Mesenteric fat pad (tissue), 1 donor: ENCODE measurements at places on chromosomes 12 and 14.

DNA sequence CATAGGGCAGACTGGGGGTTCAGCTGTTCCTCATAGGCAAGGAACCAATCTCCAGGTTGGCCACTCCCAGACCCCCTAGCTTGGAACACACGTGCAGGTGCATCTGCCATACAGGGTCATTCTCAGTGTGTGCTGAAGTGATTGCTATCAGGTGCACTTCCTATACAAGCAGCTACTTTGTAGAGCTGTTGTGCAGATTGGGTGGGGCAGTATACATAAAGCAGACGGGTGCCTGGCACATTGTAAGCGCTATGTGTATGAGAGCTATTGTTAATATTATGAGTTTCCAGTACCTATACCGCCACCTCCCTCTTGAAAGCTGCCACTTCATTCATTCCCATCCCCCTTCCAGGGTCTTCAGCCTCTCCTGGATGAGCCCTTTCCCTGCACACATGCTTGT lies 17.3 kb downstream of the IRF2BPL start:
- DNase-seq, result no peak

DNA sequence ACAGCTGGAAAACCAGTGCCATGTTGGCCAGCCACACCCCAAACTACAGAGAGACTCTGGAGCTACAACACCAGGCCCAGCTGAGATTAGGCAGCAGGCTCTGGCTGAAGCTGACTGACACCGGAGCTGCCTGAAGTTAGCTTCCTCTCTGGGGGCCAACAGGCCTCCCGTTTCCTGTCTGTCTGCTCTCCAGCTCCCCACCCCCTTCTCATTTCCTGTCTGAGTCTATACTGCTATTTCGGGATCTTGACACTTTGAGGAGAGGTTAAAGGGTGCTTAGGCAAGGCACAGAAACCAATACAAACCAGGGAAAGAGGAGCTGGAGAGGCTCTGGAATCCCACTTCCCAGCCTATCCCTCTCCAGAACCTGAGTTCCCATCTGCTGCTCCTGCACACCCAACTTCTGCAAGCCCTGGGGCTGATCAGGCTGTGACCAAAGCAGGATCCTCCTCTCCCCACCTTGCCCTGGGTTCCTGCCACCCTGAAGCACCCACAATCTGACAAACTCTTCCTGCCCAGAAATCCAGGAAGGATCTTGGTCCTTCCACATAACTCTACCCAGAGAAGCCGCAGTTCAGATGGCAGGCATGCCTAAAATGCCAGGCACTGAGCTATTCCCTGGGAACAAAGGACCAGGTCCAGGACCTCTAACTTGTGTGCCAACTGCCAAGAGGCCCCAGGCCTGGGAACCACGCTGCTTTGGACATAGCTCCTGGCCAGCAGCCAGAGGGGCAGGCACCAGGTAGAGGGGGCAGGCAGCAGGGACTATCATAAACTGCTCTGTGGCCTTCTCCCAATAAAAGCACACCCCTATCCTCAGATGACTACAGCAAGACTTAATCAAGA lies 39.9 kb downstream of the PRPF40B start:
- DNase-seq, result peak; percentile 88

DNA sequence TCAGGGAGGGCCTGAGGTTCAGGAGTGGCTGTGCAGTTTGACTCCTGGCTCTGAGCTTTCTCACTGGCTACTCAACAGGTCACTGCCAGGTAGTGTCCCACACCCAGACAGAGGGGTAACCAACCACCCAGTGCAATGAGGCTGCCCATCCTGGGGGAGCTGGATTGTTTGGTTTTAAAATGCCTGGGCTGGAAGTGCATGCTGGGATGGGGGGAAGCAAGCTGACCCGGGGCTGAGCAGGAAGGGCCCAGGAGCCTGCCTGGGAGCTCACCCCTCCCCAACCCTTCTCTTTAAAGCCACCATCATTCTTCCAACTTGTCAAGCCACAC lies 12.6 kb upstream of the ABHD12B start:
- no peak for DNase-seq

DNA sequence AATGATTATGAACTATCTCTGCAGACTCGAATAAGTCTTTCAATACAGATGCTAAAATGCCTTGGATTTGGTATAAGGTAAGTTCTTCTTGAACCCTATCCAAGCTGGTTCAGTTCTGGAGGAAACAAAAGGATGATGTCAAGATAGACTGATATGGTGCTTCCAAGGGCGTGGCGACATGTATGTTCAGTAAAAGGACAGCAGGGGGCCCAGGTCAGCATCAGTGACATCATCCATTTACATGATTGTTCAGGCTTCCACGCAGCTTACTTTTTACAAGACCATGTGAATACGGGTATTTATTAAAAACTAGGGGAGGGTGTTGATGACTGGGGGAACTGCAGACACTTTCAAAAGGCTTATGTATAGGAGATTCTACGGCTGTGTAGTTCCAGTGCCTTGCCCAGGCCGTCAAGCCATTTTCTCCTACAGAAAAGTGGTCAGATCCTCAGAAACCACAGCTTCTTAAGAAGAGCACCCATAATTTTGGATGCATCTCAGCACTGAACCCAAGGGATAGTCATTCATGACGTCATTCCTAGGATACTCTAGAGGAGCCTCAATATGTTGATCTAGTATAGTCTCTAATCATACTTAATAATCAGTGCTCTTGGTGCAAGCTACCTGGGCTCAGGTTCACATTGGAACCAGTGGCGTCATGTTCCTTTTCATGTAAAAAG lies 527.7 kb downstream of the FUT8 start:
- DNase-seq, result no peak

GRCh38 chr12:82146740-82147139 lies 211.4 kb downstream of the CCDC59 start:
- DNase-seq, result no peak

- no peak for DNase-seq
Observed at GRCh38 chr14:105456736-105457617, 17.6 kb upstream of the CRIP2 start.

DNA sequence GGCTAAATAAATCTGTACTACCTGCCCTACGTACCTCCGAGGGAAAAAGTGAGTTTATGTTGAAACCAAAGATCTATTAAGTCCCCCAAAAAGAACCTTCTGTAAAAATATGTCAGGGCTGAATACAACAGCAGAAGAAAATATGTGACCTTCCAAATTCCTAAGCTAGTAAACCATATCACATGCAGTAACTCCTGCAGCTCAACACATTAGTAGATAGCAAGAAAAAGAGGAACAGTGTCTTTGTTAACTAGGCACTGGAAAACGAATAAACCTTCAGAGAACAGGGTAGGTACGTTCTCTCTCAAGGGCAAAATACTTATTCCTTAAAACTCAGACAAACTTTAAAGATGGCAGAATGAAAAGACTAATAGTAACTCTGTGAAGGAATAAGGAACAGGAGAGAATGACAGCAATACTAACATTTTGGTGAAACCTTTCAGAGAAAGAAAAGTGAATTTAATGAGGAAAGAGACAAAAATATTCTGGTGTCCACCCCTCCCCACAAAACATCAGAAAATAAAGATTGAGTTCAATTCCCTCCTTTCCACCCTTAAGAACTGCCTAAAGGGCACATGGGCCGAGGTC lies 18.0 kb downstream of the CBX5 start:
- DNase-seq, result no peak
